ENCODE measurements at places on chromosomes 6 and 20. TPM values are rescaled to one million over a fixed set of nuclear protein-coding genes. Genes with fewer than 3 reads are reported as not detected.

The SNAI1 gene
- total RNA-seq, result 8.8 TPM

DNA sequence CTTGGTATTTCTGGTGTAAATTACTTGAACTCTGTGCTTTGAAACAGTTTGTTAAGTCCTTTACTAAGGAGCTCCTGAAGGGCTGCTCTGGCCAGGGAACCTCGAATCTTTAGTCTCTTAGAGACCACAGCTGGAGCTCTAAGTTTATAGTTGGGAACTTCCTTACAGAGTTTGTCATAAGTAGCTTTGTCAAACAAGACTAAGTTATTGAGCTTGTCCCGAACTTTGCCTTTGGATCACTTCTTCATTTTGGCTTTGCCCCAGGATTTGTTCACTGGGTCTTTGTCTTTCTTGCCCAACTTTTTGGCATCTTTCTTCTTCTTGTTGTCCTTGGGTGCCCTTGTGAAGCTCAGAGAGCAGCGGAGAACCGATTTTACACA lies 64.8 kb downstream of the FAM50B start:
- DNase-seq, result no peak
- peaks cover 31% of the 10 kb centered on the region for H3K4me1 ChIP-seq
- H3K36me3 ChIP-seq, result no peaks in the 10 kb centered on the region

DNA sequence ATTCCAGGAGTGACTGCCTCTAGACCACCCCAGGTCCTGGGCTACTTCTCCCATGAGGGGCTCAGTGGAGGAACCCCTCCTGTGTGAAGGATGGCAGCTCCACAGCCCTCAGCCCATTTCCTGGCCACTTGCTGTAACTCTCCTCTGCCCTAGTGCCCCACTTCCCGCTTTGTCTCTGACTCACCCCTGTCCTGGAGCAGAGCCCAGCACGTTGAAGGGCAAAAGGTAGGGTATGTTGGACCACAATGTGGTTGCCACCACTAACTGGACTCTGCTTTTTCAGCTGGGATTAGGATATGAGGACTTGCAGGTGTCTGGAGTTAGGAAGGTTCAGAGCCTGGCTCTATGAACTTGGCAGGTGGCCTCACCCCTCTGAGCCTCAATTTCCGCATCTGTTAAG lies 2.4 kb downstream of the MYBL2 start:
- no peaks in the 10 kb centered on the region for H3K36me3 ChIP-seq
- no peak for DNase-seq
- H3K27me3 ChIP-seq, result no peaks in the 10 kb centered on the region
- H3K4me3 ChIP-seq, result no peak overlapping the region

- no peak for DNase-seq
- no peak overlapping the region for H3K4me3 ChIP-seq
- no peaks in the 10 kb centered on the region for H3K27me3 ChIP-seq
- H3K4me1 ChIP-seq, result peaks cover 10% of the 10 kb centered on the region
Measured at GRCh38 chr20:45318386-45318939, 10.4 kb upstream of the MATN4 start.

GRCh38 chr6:162116902-162117525 lies 610.6 kb downstream of the PRKN start:
- H3K27me3 ChIP-seq, result no peaks in the 10 kb centered on the region
- no peak for DNase-seq
- no peaks in the 10 kb centered on the region for H3K4me1 ChIP-seq
- no peak overlapping the region for H3K4me3 ChIP-seq
- no peaks in the 10 kb centered on the region for H3K36me3 ChIP-seq

DNA sequence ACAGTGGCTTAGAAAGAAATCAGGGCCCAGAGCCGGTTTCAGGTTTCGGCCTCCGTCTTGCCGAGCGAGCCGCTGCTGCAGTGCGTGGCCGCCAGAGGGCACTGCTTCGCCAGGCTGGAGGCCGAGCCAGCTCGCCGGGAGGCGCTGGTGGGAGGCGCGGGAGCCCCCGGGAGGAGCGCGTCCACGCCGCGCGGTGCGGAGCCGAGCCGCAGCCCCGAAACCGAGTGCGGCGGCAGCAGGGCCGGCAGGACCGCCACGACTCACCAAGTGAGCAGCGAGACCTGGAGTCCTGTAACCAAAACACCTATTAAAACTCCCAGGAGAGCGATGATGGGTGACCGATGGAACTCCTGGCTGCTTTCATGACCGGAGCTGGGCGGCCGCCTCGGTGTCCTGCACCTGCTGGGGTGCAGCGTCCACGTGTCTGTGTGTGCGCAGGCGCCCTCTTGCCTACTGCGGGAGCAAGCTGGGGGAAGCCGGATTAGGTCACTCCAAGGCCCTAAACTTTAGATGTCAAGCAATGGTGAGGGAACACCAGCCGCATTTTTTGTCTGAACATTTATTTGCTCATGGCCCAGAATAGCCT lies 186.9 kb upstream of the UST start:
- H3K36me3 ChIP-seq, result no peaks in the 10 kb centered on the region
- H3K27ac ChIP-seq, result no peak overlapping the region
- H3K27me3 ChIP-seq, result no peaks in the 10 kb centered on the region
- DNase-seq, result no peak
- H3K4me3 ChIP-seq, result peak overlapping the region; percentile 36
- H3K4me1 ChIP-seq, result peaks cover 3% of the 10 kb centered on the region

All from Panc1 (cell line).